ENCODE measurements at places on chromosomes 4 and X. TPM values are rescaled to one million over a fixed set of nuclear protein-coding genes. Genes with fewer than 3 reads are reported as not detected.

- no peaks in the 10 kb centered on the region for H3K4me1 ChIP-seq
- H3K36me3 ChIP-seq = no peaks in the 10 kb centered on the region
- H3K27ac ChIP-seq = no peak overlapping the region
- peak; percentile 70 for DNase-seq
- H3K27me3 ChIP-seq = no peaks in the 10 kb centered on the region
These were observed 10.9 kb upstream of the HSFX1 start for GRCh38 chrX:149762696-149763614.

DNA sequence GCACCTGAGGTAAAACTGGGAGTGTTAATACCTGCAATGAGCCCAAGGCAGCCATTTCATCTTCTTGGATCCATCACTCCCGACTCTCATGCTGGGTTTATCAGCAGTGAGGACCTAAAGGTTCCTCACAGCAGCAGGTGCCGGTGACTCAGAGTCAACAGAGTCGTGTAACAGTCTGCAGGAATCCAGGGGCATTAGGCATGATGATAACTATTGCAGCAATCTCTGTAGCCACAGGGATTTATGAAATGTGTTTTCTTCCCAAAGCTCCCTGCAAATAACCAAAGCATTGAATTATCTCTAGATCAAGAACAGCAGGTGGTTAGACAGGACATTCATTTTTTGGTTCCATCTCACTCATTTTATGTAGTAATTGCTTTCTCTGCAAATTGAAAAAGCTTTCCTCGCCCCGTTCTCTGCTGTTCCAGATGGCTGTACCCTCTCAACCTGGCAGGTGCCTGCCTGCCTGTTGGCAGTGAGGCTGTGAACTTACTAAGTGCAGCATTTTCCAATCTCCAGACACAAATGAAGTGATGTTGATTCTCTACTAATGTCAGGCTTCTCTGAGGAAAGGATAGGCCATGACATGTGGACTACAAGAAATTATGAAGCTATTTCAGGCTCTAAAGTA, 48.1 kb upstream of the TSPAN7 start:
- no peak overlapping the region for H3K4me3 ChIP-seq
- no peaks in the 10 kb centered on the region for H3K27me3 ChIP-seq
- DNase-seq = no peak

- no peaks in the 10 kb centered on the region for H3K27me3 ChIP-seq
- H3K36me3 ChIP-seq = no peaks in the 10 kb centered on the region
- no peak overlapping the region for H3K27ac ChIP-seq
These were observed 10.4 kb downstream of the SMPX start for GRCh38 chrX:21747558-21747957.

- no peaks in the 10 kb centered on the region for H3K36me3 ChIP-seq
- H3K27ac ChIP-seq = no peak overlapping the region
- no peaks in the 10 kb centered on the region for H3K27me3 ChIP-seq
- no peaks in the 10 kb centered on the region for H3K4me1 ChIP-seq
These were observed 107.3 kb upstream of the PABPC4L start for GRCh38 chr4:134308910-134309309.

DNA sequence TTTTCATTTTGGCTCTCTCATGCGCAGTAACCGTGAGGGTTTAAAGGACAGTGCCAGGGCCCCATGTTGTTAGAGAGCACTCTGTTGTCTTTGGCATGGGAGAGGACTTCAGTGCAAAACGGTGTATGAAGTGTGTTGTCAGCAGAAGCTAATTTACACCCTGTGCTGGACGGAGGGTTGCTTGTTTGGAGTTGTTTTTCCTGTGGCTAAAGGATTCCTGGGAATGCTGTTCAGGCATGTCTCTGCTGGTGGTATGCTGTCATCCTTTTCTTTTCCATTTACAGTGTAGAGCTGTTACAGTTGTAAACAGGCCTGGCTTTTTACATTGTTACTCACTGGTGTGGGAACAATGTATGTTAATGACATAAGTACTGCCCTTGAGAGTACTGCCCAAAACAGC, 206.3 kb downstream of the CBR4 start:
- H3K36me3 ChIP-seq = no peaks in the 10 kb centered on the region
- no peak overlapping the region for H3K4me3 ChIP-seq
- no peaks in the 10 kb centered on the region for H3K27me3 ChIP-seq
- H3K4me1 ChIP-seq = peaks cover 17% of the 10 kb centered on the region
- no peak for DNase-seq

GRCh38 chr4:48064349-48064748, 47.8 kb downstream of the NIPAL1 start:
- H3K4me3 ChIP-seq = no peak overlapping the region
- no peaks in the 10 kb centered on the region for H3K36me3 ChIP-seq
- no peaks in the 10 kb centered on the region for H3K27me3 ChIP-seq
- DNase-seq = no peak

DNA sequence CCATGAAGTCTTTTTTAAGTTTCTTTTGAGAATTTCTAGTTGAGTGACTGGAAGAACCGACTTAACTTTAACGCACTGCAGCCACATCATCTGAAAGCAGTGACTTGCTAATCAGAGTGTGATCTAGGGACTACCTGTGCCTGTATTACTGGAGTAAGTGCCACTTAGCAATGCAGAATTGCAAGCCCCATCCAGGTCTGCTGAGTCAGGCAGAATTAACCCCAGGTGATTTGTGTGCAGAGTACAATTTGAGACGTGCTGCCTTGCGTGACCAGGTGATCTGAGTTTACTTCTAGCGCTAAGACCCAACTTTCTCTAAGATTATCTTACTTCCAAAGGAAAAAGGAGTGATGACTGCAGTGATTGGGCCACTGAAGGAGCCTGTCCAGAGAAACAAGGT, 85.3 kb downstream of the CLCN4 start:
- H3K36me3 ChIP-seq = no peaks in the 10 kb centered on the region
- DNase-seq = no peak
- H3K4me1 ChIP-seq = peaks cover 4% of the 10 kb centered on the region

GRCh38 chrX:39898147-39898546, 199.6 kb downstream of the BCOR start:
- no peak for DNase-seq
- H3K4me1 ChIP-seq = peaks cover 11% of the 10 kb centered on the region
- H3K27me3 ChIP-seq = no peaks in the 10 kb centered on the region
- H3K36me3 ChIP-seq = no peaks in the 10 kb centered on the region
- no peak overlapping the region for H3K4me3 ChIP-seq
- no peak overlapping the region for H3K27ac ChIP-seq

Gene NPY2R
- 0.49 TPM for total RNA-seq

DNA sequence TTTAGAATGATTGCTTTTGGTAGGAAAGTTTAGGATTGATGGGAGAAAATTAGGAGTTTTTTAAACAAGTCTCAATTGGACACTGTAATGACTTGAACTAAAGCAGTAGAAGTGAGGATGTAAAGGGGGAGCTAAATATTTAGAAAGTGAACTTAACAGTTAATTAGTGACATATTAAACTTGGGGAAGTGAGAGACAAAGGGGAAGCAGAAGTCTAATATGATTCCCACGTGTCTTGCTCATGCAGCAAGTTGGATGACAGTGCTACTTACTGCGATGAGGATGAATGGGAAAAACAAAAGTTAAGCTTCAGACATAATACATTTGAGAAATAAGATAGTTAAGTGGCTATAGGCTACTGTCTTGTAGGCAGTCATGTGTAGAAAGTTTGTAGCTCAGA, 110.4 kb downstream of the RPA4 start:
- no peaks in the 10 kb centered on the region for H3K36me3 ChIP-seq
- no peak for DNase-seq

DNA sequence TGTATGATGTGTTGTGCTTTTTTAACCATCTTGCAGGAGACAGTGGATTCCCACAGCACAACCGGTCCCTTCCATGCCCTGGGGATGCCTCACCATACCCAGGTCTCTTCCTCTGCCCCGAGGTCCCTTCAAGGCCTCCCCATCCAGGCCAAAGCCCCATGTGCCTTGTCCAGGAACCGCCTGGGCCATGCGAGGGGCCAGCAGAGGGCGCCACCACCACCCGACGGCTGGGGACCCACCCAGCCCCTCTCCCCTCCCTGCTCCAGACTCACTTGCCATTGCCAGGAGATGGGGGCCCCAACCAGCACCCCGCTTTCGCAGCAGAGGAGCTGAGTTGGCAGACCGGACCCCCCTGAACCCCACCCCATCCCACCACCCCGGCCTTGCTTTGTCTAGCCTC, 485.5 kb downstream of the TRAM1L1 start:
- H3K27ac ChIP-seq = no peak overlapping the region
- no peak for DNase-seq
- H3K4me3 ChIP-seq = no peak overlapping the region
- no peaks in the 10 kb centered on the region for H3K4me1 ChIP-seq

DNA sequence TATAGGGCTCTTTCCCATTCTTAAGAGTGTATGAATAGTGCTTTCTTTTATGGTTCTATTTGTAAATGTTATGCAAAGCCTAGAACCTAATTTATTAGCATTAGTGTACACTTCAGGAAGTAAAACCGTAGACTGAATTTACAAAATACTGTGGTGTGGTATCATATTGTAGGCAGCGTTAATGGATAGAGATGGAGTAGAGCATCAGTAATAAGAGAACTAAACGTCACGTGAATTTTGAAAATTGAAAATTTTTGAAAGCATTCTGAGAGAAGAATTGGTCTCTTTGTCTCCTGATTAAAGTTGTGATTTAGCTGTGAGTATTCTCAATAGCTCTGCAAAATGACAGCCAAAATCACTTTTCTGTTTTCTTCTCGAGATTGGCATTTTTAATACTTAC, 2.9 kb downstream of the STIM2 start:
- DNase-seq = no peak
- no peaks in the 10 kb centered on the region for H3K27me3 ChIP-seq
- peaks cover 39% of the 10 kb centered on the region for H3K4me1 ChIP-seq
- no peaks in the 10 kb centered on the region for H3K36me3 ChIP-seq
- H3K4me3 ChIP-seq = no peak overlapping the region

Gene FAM47E
- total RNA-seq = 0.49 TPM

Gene TCP11X2
- not detected for total RNA-seq

GRCh38 chr4:18860836-18861530, 839.4 kb upstream of the LCORL start:
- H3K36me3 ChIP-seq = no peaks in the 10 kb centered on the region
- no peak for DNase-seq
- H3K4me1 ChIP-seq = no peaks in the 10 kb centered on the region
- no peak overlapping the region for H3K27ac ChIP-seq
- no peak overlapping the region for H3K4me3 ChIP-seq
- H3K27me3 ChIP-seq = no peaks in the 10 kb centered on the region

Gene AMBN
- not detected for total RNA-seq

DNA sequence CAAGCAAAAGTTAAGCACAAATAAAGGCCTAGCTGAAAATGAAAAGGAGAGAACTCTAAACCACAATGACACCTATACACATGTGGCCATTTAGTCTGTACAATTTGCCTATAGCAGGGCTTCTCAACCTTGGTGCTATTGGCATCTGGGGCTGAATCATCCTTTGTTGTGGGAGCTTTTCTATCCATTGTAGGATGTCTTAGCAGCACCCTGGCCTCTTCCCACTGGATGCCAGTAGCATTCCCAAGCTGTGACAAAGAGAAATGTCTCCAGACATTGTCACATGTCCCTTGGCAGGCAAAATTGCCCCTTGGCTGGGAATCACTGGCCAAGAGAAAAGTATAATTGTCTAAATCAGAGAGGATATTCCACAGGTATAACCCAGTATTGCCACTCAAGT, 13.5 kb upstream of the PRPS2 start:
- H3K27ac ChIP-seq = no peak overlapping the region
- no peaks in the 10 kb centered on the region for H3K4me1 ChIP-seq
- no peak overlapping the region for H3K4me3 ChIP-seq
- no peaks in the 10 kb centered on the region for H3K27me3 ChIP-seq
- DNase-seq = no peak
- no peaks in the 10 kb centered on the region for H3K36me3 ChIP-seq

GRCh38 chrX:39242187-39242586, 440.9 kb downstream of the MID1IP1 start:
- H3K4me3 ChIP-seq = no peak overlapping the region
- H3K27ac ChIP-seq = no peak overlapping the region
- DNase-seq = no peak
- H3K27me3 ChIP-seq = no peaks in the 10 kb centered on the region
- H3K36me3 ChIP-seq = no peaks in the 10 kb centered on the region

Gene BEND4
- not detected for total RNA-seq

- no peaks in the 10 kb centered on the region for H3K4me1 ChIP-seq
- DNase-seq = no peak
- H3K27me3 ChIP-seq = no peaks in the 10 kb centered on the region
- no peak overlapping the region for H3K4me3 ChIP-seq
These were observed 1495.3 kb upstream of the PCDH7 start for GRCh38 chr4:29224911-29225310.
